NT2/D1 (cell line): ENCODE measurements at places on chromosomes 7 and 10.

DNA sequence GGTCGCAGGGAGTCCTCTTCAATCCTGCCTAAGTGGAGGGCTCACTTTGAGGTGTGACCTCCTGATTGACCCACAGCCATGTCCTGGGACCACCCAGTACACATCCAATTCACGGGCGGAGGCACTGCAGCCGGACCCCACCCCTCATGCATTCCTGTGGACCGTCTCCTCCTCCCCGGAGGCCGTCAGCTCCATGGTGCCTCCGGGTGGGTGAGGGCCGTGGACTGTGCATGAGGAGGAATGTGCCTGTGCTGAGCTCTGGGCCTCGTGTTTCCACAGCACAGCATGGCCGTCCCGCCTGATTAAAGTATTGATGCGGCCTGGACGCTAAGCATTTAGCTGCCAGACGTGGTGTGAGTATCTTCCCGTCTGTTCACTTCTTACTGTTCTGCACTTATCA lies 52.8 kb downstream of the CFAP46 start:
- no peak for DNase-seq

GRCh38 chr7:20696803-20697333 lies 81.4 kb downstream of the ABCB5 start:
- DNase-seq, result no peak

DNA sequence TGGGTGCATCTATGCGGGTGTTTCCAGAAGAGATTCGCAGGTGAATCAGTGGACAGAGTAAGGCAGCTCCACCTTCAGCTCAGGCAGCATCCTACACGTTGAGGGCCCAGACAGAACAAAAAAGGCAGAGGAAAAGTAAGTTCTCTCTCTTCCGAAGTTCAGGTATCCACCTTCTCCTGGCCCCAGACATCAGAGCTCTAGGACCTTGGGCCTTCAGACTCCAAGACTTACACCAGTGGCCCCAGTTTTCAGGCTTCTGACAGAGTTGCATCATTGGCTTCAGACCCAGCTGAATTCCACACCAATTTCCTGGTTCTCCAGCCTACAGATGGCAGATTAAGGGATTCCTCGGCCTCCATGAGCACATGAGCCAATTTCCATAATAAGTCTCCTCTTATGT lies 102.2 kb upstream of the GPR26 start:
- no peak for DNase-seq

- DNase-seq, result no peak
Measured at GRCh38 chr7:107945332-107945731, 54.3 kb downstream of the DLD start.

DNA sequence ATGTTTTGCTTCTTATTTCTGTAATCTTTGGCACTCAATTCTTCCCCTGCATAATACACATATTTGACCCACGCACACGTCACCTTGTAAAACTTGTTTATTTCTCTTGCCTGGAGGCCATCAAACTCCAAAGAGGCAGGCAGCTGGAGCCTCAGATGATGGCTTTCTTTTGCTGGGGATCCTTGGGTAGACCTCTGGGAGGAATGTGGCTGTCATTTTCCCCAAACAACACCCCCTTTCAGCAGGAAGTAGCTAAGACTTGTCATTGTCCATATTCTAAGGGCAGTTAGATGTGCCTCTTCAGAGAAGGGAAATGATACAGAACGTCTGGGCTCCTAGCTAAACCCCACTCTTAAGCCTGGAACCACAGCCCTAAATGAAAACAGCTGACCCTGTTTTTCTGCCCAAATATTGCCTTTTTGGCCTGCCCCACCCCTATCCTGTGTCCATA lies 111.3 kb downstream of the ITGB8 start:
- no peak for DNase-seq

GRCh38 chr10:52756966-52757365 lies 15.6 kb downstream of the MBL2 start:
- no peak for DNase-seq

- no peak for DNase-seq
Measured at GRCh38 chr10:61640856-61641255, 21.9 kb upstream of the CABCOCO1 start.

GRCh38 chr10:62268027-62268398 lies 631 bp downstream of the RTKN2 start:
- no peak for DNase-seq

- DNase-seq, result no peak
Measured at GRCh38 chr10:45063591-45064231, 63.0 kb downstream of the ZNF22 start.

DNA sequence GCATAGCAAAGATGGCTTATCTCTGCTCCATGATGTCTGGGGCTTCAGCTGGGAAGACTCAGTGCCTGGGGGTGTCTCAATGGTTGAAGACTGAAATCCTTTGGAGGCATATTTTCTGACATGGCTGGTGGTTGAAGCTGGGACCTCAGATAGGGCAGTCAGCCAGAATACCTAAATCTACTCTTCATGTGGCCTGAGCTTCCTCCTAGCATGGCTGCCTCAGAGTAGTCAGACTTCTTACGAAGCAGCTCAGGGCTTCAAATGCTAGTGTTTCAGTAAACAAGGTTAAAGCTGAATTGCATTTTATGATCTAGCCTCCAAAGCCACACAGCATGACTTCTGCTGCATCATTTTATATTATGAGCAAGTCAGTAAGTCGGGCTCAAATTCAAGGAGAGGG lies 2.6 kb upstream of the BRAF start:
- DNase-seq, result no peak

DNA sequence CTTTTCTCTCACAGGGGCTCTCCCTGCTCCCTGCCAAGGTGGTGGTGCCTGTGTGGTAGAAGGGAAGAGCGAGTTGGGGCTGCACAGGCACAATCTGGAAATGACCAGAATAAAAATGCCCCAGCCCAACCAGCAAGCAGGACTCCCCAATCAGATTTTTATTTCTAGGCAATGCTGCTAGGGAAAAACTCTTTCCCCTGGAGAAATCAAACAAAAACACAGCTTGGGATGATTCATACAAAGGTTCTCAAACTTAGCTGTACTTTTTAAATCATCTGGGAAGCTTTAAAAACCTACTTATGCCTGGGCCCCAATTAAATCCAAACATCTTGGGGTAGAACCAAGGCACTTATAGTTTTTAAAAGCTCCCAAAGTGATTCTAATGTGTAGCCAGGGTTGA lies 243.2 kb downstream of the HTR7 start:
- no peak for DNase-seq
